ENCODE measurements at places on chromosomes 4 and X.

- DNase-seq = no peak
Measured at GRCh38 chr4:158750379-158750778, 18.4 kb upstream of the FNIP2 start.

GRCh38 chrX:24479924-24480323, 14.8 kb downstream of the PDK3 start:
- no peak for DNase-seq

DNA sequence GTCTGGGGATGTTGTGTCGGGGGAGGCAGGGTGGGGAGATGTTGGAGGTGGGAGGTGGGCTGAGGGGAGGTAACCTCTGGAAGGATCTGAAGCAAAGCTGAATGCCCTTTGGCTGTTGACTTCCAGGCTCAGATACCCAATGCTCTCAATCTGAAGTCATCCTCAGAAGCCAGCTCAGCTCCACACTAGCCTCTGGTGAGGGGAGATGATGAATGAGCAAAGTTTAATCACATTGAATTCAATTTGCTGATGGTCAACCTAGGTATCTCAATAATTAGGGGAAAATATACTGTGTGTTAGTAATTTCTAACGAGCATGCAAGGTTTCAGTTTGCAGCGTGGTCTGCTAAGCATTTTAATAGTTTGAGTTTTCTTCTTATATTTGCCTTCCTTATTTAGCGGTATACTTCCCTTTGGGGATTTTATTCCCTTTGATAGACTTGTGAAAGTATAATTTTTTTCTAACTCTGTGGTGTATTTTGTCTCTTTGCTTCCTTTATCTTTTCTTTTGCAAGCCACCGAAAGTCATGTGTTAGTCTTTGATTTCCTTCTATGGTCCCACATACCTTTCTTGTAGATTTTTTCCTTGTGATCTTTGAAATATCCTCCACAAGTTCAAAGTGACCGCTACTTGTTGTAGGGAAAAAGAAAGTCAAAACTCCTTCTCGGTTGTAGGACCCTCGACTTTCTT, 146.3 kb upstream of the LEF1 start:
- no peak for DNase-seq

DNA sequence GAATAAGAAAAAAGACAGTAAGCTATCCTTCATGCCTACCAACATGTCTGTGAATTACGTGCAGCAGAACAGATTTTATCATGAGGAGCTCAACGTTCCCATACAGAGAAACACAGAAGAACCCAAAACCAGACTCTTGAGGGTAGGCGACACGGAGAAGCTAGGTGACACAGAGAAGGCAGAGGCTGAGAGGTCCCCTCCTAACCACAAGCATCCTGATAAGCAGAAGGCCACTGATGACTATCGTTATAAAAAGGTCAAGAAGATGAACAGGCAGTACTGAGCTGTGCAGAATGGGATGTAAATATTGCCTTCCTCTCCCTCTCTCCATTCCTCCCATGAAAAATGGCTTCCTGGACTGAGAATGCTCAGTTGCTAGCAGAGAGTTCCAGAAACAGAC, 350.2 kb upstream of the BOD1L1 start:
- DNase-seq = no peak

- no peak for DNase-seq
Measured at GRCh38 chrX:70254909-70255308, 5.1 kb downstream of the P2RY4 start.

All from cortex of kidney (tissue), 1 donor.